ENCODE measurements at places on chromosomes 3 and 15. TPM values are rescaled to one million over a fixed set of nuclear protein-coding genes. Genes with fewer than 3 reads are reported as not detected.

- DNase-seq, result no peak
Observed at GRCh38 chr3:165466856-165467255, 270.7 kb upstream of the SLITRK3 start.

- no peak for DNase-seq
Observed at GRCh38 chr3:127857333-127857732, 35.0 kb upstream of the MGLL start.

DNA sequence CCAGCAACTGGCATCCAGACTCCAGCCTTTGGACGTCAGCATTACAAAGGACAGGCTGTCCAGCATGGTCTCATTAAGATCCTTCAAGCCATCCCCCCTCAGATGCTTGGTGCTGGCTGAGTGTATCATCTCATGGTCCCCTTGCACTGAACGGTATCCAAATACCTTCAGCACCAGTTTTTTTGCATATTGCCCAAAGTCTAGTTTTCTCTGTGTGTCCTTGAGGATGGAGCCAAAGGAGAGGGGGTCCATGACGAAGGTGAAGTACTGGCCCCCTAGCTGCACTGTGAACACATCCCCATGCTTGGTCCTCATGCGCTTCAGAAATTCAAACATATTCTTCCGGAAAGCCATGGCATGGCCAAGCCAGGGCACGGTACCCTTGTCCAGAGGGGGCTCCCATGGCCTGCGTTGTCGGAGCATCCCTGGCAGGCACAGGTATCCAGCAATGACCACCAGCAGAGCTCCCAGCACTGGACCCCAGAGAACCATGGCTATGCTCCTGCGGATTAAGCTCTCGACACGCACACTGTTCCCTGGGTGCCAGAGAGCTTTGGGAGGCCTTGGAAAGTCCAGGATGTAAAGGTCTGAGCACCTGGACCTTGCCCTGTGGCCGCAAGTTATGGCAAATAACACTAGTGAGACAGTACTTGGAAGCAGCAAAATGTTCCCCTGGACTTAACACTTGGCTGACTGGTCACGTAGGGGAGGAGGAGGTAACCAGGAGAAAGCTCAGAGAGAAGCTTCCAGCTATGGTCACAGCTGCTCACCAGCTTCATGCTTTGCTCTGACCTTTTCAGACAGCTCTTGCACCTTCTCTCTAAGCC, at the start of gene CYP8B1:
Gene CYP8B1 (minus strand): TSS at position 555 of the 827 bp plus-strand sequence. CDS start 63 bp downstream, at position 492.
- DNase-seq, result no peak

HRH1 gene
- 4.5 TPM for total RNA-seq

Data from NCI-H460 (cell line).